ENCODE measurements at places on chromosomes 7 and 10. TPM values are rescaled to one million over a fixed set of nuclear protein-coding genes. Genes with fewer than 3 reads are reported as not detected.

GRCh38 chr7:102873470-102874165, 39.2 kb upstream of the LRRC17 start:
- DNase-seq = no peak

Gene THSD7A
- polyA plus RNA-seq = 0.33 TPM

DNA sequence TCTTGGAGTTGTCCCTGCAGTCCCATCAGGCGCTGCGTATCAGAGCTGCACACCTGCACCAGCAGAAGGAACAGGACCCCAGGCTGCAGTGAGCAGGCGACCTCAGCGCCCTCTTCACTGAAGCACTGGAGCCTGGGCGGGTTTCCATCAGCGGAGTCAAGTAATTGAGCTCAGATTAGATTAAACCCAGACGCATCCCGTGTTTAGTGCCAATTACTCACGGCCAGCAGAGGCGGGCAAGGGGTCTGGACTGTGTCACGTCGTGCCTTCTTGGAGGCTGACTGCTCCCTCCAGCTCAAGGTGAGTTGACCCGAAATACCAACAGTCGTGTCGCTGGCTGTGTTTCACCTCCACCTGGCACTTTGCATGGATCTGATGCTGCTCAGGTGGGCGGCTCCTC, 123.6 kb downstream of the CXCL12 start:
- no peak for DNase-seq

DNA sequence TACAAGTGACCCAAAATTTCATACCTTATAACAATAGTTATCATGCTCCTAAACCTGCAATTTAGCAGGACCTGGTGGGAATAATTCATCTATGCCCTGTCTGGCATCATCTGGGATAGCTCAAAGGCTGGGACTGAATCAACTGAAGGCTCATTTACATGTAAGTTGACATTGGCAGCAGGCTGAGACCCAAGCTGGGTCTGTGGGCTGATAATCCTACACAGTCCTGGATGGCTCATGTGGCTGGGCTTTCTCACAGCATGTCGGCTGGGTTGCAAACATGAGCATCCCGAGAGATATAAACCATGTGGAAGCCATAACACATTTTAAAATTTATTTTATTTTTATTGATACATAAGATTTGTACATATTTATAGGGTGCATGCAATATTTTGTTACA, 19.5 kb upstream of the ABCB5 start:
- DNase-seq = no peak

Gene CD36
- 115 TPM for polyA plus RNA-seq

DNA sequence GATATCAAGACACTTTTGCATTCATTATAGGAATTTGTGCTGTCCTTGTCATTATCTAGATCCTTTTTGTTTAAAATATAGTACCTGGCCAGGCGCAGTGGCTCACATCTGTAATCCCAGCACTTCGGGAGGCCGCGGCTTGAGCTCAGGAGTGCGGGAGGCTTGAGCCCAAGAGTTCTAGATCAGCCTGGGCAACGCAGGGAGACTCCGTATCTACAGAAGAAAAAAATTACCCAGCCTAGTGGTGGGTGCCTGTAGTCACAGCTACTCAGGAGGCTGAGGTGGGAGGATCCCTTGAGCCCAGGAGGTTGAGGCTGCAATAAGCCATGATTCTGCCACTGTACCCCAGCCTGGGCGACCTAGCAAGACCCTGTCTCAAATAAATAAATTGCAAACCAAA, 621 bp upstream of the MORN4 start:
- DNase-seq = no peak

DNA sequence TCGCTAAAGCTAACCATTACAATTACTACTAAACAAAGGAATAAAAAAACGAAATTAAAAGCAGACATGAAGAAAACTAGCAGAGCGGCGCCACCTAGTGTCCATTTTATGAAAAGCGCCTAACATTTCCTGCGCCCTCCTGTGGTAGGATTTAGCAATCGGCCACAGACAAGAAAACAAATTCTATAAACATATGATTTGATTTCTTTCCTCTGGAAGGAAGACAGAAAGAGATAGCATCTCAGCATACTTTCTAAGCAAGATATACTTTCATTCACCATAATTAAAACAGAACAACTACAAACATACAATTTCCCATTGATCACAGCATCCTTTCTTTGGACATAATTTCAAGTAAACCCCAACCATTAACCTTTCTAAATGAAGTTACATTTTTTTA, 337.7 kb upstream of the NPVF start:
- DNase-seq = no peak

DNA sequence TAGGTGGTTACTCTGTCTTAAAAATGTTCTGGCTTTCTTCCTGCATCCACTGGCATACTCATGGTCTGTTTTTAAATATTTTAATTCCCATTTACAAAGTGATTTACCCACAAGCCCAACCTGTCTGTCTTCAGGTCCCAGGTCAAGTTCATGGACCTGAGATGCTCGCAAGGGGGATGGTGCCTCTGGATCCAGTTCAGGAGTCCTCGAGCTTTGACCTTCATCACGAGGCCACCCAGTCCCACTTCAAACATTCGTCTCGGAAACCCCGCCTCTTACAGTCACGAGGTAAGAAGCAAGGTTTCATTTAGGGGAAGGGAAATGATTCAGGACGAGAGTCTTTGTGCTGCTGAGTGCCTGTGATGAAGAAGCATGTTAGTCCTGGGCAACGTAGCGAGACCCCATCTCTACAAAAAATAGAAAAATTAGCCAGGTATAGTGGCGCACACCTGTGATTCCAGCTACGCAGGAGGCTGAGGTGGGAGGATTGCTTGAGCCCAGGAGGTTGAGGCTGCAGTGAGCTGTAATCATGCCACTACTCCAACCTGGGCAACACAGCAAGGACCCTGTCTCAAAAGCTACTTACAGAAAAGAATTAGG, 8.7 kb downstream of the ZKSCAN1 start:
- no peak for DNase-seq

Gene NUPR2
- polyA plus RNA-seq = not detected

- DNase-seq = no peak
Observed at GRCh38 chr7:88377434-88377833, 70.7 kb upstream of the STEAP4 start.

- DNase-seq = no peak
Observed at GRCh38 chr7:70744492-70744891, 387.5 kb upstream of the GALNT17 start.

DNA sequence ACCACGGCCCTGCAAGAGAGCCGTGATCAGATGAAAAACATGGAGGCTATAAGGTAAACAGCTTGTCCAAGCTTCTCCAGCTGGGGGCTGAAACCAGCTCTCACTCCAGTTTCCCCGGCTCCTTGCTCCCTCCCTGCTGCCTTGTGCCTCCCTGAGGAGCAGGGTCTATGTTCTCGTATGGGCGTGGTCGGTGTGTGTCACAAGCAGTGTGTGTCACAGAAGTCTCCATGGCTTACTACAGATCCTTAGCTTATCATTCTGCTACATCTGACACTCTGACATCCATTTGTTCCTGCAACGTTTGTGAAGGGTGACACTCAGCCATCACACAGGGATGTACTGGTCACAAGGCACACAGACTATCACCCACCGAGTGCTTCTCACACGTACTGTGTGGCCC, 54.6 kb downstream of the CSGALNACT2 start:
- no peak for DNase-seq

Gene BHLHA15
- polyA plus RNA-seq = 0.11 TPM

GRCh38 chr10:76185471-76186301, 754.3 kb downstream of the LRMDA start:
- no peak for DNase-seq

DNA sequence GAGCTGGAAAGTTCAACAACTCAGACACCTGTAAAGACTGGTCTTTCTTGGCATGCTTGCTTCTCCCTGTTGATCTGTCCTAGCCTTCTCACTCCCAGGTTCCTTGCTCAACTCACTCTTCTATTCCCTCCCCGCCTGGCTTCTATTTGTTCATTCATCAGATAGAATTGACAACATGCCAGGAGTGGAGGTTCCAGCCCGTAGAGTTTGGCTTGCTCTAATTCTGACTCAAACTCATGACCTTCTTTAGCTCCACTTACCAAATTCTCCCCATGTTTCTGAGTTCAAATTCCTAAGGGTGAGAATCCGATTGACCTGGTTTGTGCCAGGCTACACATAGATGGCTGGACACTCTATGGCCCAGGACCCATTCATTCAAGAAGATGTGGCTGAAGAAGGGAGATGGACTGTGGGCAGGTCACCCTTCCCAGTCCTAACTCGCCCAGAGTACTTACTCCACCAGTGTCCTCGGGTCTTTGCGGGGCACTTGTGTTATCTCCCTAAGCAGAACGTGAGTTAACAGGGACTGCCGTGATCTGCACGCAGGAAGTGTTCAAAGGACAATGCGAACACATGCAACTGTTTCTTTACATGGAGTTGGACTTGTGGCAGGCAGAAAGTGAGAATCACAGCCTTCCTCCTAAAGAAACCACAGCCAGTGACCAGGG, 4.0 kb upstream of the TMEM236 start:
- no peak for DNase-seq

DNA sequence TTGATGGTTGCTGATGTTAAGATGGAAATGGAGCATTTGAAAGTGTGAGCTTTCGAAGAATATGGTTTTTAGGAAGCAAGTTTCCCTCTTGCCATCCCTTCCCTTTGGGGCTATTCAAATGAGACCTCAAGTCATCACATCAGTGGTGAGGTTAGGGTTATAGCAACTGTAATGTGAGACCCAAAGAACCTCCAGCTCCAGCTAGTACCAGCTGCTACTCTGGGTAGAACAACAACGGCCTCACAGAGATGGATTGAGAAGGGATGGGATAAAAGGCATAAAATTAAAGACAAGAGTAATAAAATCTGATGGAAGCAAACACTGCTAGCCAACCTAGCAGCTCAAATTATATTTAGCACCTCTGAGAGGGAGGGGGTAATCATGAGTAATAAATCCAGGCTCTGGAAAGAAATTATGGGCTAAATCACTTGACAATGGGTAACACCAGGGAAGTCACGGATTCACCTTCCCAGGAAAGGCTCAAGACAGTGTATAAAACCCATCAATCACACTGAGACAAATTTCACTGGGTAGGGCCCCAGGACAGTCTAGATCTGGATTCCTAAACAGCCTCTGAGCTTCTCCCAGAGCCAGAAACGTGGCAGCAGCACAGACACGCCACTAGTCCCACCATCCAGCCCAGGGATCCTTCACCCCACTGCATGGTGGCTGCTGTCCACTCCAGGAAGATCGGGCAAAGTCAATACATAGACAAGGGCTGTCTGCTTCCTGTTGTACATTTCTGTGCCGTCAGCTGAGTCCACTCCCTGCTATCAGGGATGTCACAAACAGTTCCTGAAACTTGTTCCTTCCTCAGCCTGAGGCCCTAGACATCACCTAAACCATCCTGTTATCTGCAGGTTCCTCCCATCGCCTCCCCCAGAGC, 151.1 kb downstream of the GFRA1 start:
- no peak for DNase-seq

GRCh38 chr7:130020434-130020833, 30.7 kb downstream of the ZC3HC1 start:
- DNase-seq = no peak

GRCh38 chr7:47389923-47390630, 191.8 kb downstream of the TNS3 start:
- no peak for DNase-seq

DNA sequence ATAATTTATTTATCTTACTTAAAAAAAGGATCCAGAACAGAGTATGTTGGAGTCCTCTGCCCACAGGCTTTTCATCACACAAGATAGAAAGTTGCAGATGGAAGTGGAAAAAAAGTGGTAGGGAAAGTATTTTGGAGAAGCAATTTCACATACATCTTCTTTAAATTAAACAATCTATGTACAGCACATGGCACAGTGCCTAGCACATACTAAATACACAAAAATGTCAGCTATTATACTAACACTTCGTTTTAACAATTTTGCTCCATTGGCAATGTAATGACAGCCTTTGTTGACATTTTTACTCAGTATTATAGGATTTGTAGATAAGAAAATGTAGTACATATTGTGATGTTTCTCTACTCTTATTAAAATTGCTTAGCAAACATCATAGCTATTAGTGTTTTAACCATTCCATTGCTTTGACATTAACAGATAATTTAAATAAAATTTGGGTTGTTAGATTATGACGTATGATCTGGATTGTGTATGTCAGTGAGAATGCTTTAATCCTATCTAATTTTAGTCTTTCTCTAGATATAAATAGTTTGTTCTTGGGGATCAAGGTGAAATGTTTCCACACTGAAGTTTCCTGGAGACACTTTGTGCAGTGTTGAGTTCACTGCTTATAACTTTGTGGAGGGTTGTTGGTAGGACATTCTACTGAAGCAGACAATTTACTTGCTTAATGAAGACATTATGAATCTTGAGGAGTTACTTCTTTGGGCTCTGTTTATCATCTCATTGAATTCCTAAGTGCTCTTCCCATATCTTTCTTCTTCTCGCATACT, 202.8 kb upstream of the DKK1 start:
- DNase-seq = no peak

DNA sequence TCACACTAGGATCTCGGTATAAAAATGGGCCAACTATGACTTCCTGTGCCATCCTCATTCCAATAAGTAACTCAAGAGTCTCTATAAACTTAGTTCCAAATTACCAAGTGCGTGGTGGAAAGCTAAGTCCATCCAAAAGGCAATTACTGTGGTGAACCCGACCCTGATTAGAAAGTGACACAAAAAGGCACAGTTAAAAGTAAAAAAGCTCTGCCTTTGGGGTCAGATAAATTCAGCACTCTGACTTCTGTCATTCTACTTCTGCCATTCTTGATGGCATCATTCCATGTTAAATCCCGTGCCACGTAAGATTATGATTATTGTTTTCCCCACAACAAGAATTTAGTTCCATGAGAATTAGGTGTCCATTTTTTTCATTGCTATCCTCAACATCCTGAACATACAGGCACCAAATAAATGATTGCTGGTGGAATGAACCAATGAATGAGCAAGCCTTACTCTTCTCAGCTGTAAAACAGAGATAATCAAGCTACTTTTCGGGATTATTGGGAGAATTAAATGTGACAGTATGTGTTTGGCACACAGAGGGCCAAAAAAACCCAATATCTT, 877 bp downstream of the NCOA4 start:
- no peak for DNase-seq

DNA sequence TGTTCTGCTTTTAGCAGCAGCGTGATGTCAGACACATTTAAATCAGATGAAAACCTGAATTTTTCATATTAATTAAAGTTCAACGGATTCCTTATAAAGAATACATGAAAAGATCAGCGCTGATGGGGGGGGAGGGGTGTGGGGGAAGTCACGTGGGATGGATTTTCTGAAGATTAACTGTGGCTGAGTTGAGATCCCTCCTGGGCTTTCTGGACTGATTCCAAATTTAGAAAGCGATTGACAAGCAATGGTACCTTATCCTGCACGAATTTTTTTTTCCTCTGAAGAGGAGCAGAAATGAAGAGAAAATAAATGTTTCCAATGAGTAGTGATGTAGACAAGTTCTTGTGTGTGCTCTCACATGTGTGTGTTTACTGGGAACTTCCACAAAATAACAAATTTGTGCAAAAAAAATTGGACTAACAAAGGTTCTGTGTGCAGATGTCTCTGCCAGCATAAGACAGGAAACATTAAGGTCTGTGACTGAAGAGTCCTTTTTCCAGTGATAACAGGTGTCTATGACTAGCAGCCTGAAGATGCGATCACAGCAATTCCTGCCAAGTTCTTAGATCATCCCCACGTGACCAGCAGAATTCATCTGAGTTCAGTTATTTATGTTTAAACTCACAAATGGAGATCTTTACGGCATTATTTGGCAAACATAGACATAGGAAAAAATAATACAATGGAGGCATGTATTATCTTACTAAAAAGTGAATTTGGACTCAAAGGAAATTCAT, 585.2 kb upstream of the CELF2 start:
- DNase-seq = no peak
